ENCODE measurements at places on chromosomes 6 and 20. TPM values are rescaled to one million over a fixed set of nuclear protein-coding genes. Genes with fewer than 3 reads are reported as not detected.

DNA sequence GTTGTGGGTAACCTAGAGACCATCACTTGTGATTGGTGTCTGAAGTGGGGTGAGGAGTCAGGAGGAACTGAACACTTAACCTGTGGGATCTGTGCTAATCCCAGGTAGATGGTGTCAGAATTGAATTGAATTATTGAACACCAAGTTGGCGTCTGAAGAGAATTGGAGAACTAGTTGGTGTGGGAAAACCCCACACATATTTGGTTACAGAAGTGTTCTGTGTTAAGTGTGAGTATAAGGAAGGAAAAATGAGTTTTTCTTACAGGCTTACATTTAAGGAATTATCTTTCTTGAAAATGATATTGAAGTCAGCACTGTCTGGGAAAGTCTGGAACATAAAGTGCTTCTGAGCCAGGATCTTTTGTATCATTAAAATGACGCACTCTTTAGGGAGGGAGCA, 182.9 kb upstream of the ECI2 start:
- no peak overlapping the region for H3K4me3 ChIP-seq
- peaks cover 64% of the 10 kb centered on the region for H3K4me1 ChIP-seq
- no peaks in the 10 kb centered on the region for H3K36me3 ChIP-seq
- peak overlapping the region; percentile 56 for H3K27ac ChIP-seq

- no peak overlapping the region for H3K4me3 ChIP-seq
- peaks cover 26% of the 10 kb centered on the region for H3K36me3 ChIP-seq
- peak overlapping the region; percentile 58 for H3K27ac ChIP-seq
- H3K4me1 ChIP-seq, result peaks cover 24% of the 10 kb centered on the region
Observed at GRCh38 chr6:83247471-83247870, 54.3 kb downstream of the RWDD2A start.

GRCh38 chr6:144901412-144901811, 616.3 kb downstream of the UTRN start:
- peaks cover 17% of the 10 kb centered on the region for H3K4me1 ChIP-seq
- H3K4me3 ChIP-seq, result no peak overlapping the region
- H3K27me3 ChIP-seq, result no peaks in the 10 kb centered on the region
- DNase-seq, result no peak

GRCh38 chr6:44428682-44429081, 41.2 kb downstream of the CDC5L start:
- no peak overlapping the region for H3K4me3 ChIP-seq
- no peak overlapping the region for H3K27ac ChIP-seq
- H3K36me3 ChIP-seq, result peaks cover 47% of the 10 kb centered on the region
- no peak for DNase-seq

TMEM14C gene
- 121 TPM for total RNA-seq

NKAIN2 gene
- 17.8 TPM for total RNA-seq

SNPH gene
- 8.0 TPM for total RNA-seq

MEP1A gene
- not detected for total RNA-seq

NOX3 gene
- not detected for total RNA-seq

NCOA6 gene
- 33.4 TPM for total RNA-seq

KCNK15 gene
- 17.5 TPM for total RNA-seq

AHCY gene
- total RNA-seq, result 110 TPM
